NCI-H345 (cell line): ENCODE measurements at places on chromosomes 7 and 10.

DNA sequence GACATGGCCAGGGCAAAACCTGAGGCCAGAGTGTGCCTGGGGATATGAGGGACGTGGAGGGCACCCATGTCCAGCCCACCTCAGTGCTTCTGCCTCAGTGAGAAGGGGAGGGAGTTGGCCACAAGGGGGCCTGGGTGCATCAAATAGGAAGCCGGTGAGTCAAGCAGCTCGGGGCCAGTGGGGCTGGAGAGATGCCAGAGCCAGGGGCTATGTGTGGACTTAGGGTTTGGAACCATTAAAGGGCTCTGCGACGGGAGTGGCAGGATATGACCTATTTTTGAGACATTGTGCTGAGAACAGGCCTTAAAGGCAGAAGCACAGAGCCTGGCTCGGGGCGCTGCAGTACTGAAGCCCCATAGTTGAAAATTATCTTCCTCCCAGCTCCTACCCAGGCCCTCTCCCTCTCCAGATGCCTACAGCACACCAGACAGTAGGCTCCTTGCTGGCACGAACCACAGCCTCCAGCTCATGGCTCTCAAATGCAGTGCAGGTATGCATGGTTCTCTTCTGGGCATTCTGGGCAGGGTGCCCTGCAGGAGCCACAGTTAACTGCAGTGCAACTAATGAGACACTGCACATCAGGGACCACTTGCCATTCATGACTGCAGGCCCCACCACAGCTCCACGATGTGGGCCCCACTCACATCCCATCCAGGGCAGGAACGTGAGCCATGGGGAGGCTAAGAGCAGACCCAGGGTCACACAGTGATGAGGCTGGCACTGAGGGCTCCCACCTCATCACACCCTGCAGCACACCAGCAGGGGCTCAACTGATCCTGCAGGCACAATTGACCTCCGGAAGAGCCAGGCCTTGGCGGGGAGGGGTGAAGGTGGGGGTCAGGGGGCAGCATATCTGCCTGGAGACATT is 7.2 kb upstream of the PGAM2 start:
- DNase-seq: peak; percentile 39

DNA sequence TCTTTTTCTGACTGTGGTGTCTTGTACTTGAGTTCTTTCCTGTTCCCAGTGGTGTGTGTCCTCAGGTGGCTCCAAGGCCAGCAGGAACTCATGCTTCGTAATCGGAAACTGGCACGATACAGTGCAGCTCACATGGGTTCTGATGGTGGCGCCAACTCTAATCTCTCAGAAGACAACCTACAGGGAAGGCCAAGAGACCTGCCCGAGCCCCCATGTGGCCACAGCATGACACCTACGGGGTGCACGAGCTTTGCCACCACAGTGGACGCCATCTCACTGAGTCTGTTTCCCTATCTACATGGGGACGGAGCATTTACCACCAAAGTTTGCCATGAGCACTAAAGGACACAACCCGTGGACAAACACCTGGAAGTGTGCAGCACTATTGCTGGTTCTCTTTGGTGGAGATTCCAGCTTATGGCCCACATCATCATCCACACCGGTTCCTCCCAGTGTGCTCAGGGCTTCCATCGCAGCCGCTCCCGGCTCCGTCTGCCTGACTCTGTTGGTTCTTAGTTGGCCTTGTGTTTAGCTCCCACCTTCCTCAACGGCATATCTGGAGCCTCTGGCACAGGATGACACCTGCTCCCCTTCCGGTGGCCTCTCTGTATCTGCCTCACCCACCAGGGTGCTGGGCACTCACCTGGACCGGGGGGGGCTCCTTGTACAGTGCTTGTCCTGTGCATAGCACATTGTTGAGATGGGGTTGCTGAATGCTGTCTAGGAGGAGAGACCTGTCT is 586.6 kb upstream of the MKI67 start:
- no peak for DNase-seq

DNA sequence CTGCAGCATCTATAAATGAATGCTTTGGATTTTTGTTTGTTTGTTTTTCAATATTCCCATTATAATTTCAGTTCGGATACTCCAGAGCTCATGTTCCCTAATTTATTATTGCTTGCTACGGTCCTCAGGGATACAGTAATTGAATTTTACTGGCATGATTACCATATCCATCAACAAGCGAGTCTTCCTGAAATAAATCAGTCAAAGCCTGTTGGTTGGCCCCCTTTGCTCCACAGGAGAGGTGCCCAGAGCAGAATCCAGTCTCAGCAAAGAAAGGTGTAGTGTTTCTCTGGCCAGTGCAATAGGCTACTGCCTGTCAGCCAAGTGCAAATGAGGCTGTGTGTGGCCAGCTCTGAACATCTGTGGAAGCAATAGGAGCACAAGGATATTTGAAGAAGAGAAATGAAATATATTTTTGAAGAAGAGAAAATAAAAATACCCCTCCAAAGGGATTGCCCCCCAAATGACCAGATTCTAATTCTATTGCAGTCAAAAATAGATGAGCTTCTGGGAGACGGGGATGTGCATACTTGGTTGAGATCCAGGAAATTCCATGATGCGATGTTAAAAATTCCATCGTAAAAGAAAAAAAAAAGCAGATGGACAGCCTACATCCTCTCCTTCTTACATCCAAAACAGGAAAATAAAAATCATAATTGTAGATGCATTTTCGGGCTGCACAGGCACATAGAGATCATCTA is 18.1 kb downstream of the TRIL start:
- DNase-seq: no peak

- no peak for DNase-seq
Measured at GRCh38 chr10:114401195-114401791, 3.0 kb downstream of the AFAP1L2 start.

- no peak for DNase-seq
Measured at GRCh38 chr7:159263430-159263829, 118.8 kb upstream of the VIPR2 start.

- DNase-seq: no peak
Measured at GRCh38 chr10:96646751-96647166, 59.9 kb upstream of the TM9SF3 start.

DNA sequence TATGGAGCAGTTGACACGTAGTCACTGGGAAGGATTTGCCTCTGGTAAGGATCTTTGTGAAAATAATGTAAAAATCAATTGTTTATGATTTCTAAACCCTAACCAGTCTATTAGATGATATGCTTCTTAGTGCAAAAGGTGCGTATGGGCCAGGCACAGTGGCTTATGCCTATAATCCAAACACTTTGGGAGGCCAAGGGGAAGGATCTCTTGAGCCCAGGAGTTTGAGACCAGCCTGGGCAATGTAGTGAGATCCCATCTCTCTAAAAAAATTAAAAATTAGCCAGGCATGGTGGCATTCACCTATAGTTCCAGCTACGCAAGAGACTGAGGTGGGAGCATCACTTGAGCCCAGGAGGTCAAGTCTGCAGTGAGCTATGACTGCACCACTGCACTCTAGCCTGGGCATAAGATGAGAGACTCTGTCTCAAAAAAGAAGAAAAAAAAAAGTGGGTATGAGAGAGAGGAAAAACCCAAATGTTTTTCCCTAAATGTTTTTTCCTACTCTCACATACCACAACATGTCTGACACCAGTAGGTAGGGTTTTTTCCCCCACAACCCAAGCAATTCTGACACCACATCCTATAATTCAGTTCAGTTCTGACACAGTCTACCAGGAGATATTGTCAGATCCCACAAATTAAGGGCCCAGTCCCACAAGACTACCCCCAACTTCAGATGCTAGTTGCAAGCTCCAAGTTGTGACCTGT is 36.5 kb downstream of the DNAJC9 start:
- no peak for DNase-seq

DNA sequence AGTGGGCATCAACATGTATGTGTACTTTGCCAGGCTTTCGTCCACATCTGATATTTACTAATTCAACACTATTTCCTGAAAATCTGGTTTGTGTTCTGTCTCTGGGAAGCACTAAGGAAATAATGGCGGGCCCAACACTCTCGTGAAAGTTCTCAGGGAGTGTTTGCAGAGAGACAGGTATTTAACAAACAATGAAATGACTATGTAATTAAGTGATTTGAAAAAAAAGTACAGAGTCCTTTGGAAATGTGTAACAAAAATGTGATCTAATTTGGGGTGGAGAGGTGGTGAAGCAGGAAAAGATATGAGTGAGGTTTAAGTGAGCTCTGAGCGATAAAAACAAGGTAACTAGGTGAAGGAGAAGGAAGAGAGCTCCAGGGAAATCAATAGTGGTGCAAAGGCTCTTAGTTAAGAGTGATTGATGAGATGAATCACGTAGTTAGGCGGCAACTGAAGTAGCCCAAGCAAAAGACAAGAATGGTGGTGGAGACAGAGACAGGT is 95.3 kb upstream of the DNAJB12 start:
- DNase-seq: no peak

- no peak for DNase-seq
Measured at GRCh38 chr7:47757921-47758411, 176.1 kb upstream of the TNS3 start.

DNA sequence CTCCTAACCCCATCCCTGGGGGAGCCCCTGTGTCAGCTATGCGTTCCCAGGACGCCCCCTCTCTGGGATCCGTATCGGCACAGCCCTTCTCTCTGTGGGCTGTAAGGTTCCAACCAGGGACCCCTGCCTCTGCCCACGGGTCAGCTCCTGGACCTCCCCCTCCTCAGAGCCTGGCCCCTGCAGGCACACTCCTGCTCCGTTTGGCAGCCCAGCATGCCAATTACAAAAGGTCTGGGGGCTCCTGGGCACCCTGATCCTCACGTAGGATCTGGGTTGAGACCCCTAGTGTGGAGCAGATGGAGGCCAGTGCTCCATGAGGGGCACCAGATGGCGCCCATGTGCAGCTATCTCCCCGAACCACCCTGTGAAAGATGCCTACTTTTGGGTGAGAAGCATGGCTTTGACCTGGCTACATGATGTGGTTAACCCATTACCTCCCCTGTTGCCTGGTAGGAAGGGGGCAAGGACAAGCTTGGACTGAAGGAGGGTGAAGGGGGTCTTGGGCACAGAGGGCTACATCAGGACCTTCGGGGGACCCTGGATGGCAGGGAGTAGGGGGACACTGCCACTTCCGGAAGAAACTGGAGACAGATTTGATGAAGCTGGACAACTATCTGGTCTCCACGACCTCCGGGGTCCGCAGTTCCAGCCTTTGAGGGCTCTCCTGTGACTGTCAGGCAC is 9.0 kb downstream of the TACR2 start:
- DNase-seq: no peak

- peak; percentile 35 for DNase-seq
Measured at GRCh38 chr7:145169908-145170307, 334.1 kb upstream of the TPK1 start.

DNA sequence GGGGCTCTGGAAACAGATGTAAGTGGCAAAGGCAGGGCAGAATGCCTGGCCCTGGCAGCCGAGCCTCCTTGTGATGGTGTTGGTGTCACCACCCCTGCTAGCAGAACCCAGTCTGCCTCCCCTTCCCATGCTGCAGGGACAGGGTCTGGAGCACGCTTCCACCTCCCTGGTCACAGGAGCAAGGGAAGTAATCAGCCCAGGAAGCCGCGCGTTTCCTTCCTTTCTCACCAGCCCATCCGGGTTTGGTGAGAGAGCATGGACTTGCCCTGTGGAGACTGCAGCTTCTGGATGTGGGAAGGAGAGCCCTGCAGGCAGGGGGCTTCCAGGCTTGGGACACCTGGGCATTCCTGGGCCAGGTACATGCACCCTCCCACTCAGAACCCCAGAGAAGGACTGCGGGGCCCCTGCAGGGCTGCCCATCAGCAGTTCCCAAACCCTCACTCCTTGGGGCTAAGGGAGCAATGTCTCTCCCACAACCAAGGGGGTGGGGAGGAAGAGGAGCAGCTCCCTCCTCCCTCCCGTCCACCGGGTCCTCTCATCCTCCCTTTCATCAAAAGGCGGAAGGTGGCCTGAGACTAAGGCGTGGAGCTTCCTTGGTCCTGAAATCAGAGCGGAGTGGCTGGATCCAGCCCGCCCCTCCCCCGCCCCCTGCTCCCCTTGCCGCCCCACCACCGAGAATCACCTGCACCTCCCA is 1.8 kb downstream of the MMRN2 start:
- no peak for DNase-seq

DNA sequence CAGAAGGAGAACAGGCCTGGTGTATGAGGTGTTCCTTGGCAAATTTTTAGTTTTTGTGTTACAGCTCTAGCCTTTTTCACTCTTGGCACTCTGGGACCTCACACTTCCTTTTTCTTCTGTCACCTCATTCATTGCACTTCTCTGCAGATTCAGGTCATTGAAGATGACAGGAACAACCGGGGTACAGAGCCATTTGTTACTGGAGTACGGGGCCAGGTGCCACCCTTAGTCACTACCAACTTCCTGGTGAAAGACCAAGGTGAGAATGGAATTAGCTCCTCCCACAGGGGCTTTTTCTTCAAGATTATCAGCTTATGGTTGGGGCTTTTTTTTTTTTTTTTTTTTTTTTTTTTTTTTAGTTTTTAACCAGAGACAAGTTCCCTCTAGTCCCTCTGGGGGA is 18.5 kb upstream of the CHCHD1 start:
- no peak for DNase-seq

DNA sequence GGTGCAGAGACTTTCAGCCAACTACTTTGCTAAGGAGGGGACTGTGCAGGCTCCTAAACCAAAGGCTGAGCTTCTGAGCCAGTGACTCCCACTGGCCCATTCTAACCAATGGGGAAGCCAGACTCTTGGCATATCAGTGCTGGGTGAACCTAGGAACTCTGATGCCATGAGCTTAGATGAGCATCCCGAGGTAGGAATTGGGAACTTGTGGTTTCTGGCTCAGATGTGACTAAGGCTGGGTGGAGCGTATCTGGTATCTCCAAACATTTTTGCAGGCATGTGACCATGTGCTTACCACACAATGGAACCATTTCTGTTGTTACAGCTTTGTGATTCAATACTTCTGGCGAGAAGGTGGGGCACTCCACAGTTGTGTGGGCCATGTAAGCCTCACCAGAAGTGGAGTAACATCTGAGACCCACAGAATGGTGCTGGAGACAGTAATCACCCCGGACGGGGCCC is 2.5 kb upstream of the AVPI1 start:
- DNase-seq: no peak

- no peak for DNase-seq
Measured at GRCh38 chr7:78125884-78126283, 327.3 kb downstream of the PHTF2 start.

DNA sequence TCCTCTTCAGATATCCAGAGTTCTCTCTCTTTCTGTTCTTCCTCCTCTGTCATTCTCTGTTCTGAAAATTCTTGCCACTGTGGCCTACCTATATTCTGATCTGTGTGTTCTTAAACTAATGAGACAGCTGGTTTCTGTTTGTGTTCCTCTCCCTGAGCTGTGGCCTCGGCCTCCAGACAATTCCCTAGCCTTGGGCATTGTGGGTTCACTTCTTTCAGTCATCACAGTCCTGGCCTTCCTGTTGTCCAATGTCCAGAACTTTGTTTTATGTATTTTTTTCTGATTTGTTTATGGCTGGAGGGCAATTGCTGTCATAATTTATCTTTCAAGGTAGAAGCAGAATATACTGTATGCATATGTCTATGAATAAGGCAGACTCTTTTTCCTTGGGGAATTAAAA is 173.2 kb upstream of the MTPN start:
- no peak for DNase-seq

GRCh38 chr7:7895754-7896153 is 72.8 kb upstream of the GLCCI1 start:
- peak; percentile 51 for DNase-seq

- no peak for DNase-seq
Measured at GRCh38 chr10:94213980-94214379, 148.8 kb downstream of the NOC3L start.

GRCh38 chr10:100100651-100101184 is 19.0 kb upstream of the CPN1 start:
- DNase-seq: no peak
